WTC11 (cell line): ENCODE measurements at places on chromosomes 5 and 9. TPM values are rescaled to one million over a fixed set of nuclear protein-coding genes. Genes with fewer than 3 reads are reported as not detected.

DNA sequence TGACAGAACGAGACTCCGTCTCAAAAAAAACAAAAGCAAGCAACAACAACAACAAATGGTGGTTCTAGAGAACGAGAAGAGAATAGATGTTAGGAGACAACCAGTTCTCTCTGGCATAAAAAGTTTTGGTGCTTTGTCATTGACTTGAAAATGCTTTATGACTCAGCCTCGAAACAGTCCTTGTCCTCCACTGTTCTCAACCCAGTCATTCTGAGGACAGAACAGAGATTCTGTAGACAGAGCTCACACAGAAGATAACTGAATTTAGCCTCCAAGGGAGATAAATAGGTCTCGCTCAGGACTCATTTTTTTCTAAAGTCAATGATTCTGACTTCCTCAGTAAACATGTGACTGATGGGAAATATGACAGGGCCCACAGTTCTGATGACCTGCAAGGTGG, 76.0 kb upstream of the FSTL4 start:
- H3K36me3 ChIP-seq: no peaks in the 10 kb centered on the region
- H3K4me1 ChIP-seq: no peaks in the 10 kb centered on the region
- no peak overlapping the region for H3K27ac ChIP-seq
- no peak overlapping the region for H3K4me3 ChIP-seq

The RORB gene
- 4.1 to 8.7 TPM (median 4.5 TPM) in 3 replicates for total RNA-seq

GRCh38 chr5:40029711-40030495, 605.1 kb upstream of the DAB2 start:
- no peak for DNase-seq
- H3K36me3 ChIP-seq: no peaks in the 10 kb centered on the region
- H3K4me1 ChIP-seq: peaks cover 4% of the 10 kb centered on the region; the same call in 1 of the 2 replicates
- H3K27ac ChIP-seq: no peak overlapping the region
- no peaks in the 10 kb centered on the region for H3K27me3 ChIP-seq
- no peak overlapping the region for H3K4me3 ChIP-seq

DNA sequence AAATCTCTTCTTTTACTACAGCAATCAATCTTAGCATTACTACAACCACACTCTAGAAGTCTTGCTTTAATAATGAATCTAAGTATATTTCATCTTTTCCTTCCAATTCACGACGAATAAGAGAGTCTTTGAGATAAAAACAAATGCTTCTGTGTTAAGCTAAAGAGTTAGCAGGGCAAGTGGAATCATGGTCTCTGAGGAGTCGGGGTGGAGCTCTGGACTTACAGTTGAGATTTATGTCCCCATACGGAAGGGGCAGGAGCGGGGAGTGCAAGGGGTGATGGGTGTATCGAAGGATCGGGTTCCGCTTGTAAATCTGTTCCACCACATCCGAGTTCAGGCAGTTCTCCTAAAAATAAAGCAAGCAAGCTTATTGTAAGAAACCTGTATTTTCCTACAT, 59.0 kb upstream of the RETREG1 start:
- H3K36me3 ChIP-seq: peaks cover 86% of the 10 kb centered on the region
- no peaks in the 10 kb centered on the region for H3K4me1 ChIP-seq
- peak overlapping the region; percentile 43; the same call in 1 of the 2 replicates for H3K27ac ChIP-seq
- DNase-seq: no peak

- peaks cover 18% of the 10 kb centered on the region for H3K4me1 ChIP-seq
- H3K27me3 ChIP-seq: peaks cover 40% of the 10 kb centered on the region
- H3K27ac ChIP-seq: no peak overlapping the region
- no peak for DNase-seq
Observed at GRCh38 chr9:129198319-129199043, 20.4 kb upstream of the IER5L start.

DNA sequence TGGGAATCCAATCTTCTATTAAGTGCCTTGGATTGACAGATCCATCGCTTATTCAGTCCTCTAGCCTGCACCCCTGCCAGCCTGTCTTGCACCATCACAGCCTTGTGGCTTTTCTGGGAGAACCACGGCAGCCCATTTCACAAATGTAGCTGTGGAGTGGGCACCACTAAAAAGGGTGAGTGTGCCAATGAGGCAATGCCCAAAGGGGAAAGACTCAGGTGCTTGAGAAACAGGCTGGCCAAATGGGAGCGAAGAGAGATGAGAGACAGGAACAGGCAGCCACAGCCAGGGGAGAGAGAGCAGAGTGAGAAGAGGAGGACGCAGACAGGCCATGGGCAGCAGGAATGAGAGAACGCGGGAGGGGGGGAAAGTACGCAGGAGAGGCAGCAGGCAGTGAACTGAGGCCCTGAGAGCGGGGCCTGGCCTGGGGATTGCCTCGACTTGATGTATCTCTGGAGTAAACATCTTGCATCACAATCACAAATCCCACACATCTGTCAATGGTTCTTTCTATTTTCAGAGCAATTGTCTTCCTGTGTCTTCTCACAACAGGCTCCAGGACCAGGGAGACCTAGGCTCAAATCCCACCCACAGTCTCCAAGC, 173.1 kb downstream of the SYK start:
- no peaks in the 10 kb centered on the region for H3K36me3 ChIP-seq
- DNase-seq: no peak
- no peaks in the 10 kb centered on the region for H3K27me3 ChIP-seq
- H3K4me3 ChIP-seq: no peak overlapping the region
- 0 out of 2 replicates have a peak, but pooled peaks cover 5% of the 10 kb centered on the region for H3K4me1 ChIP-seq
- H3K27ac ChIP-seq: no peak overlapping the region

- no peaks in the 10 kb centered on the region for H3K4me1 ChIP-seq
- no peak overlapping the region for H3K27ac ChIP-seq
- DNase-seq: no peak
- H3K36me3 ChIP-seq: no peaks in the 10 kb centered on the region
- no peaks in the 10 kb centered on the region for H3K27me3 ChIP-seq
- no peak overlapping the region for H3K4me3 ChIP-seq
Observed at GRCh38 chr5:68007451-68007850, 208.1 kb upstream of the PIK3R1 start.

The ACSL6 gene
- 2.6 to 4.8 TPM (median 3.7 TPM) in 3 replicates for total RNA-seq

- no peak for DNase-seq
- H3K36me3 ChIP-seq: no peaks in the 10 kb centered on the region
- H3K27ac ChIP-seq: no peak overlapping the region
- no peaks in the 10 kb centered on the region for H3K27me3 ChIP-seq
- H3K4me1 ChIP-seq: no peaks in the 10 kb centered on the region
Observed at GRCh38 chr5:27241564-27242257, 203.3 kb upstream of the CDH9 start.

GRCh38 chr5:72596956-72597355, 89.7 kb upstream of the ZNF366 start:
- no peak for DNase-seq
- H3K27me3 ChIP-seq: no peaks in the 10 kb centered on the region; the same call in 1 of the 2 replicates
- H3K4me1 ChIP-seq: peaks cover 13% of the 10 kb centered on the region

DNA sequence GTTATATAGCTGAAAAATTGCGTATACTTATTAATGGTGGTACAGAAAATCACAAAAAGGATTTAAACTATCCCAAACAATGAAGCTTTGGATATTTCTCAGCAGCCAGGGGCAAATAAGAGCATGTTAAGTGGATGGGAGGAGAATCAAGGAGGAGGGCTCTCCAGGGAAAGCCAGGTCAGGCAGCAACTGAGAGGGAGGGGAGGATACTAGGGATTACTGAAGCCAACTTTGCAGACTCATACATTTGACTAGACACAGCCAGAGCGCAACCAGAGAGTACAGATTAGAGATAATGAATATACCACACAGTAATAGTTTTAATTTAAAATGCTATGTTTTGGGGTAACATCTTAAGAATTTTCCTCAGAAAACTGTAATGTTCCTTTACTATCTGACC, 360.2 kb downstream of the HCN1 start:
- H3K36me3 ChIP-seq: no peaks in the 10 kb centered on the region
- DNase-seq: no peak
- H3K27me3 ChIP-seq: no peaks in the 10 kb centered on the region
- no peaks in the 10 kb centered on the region for H3K4me1 ChIP-seq
